ENCODE measurements at places on chromosomes 7 and 10.

GRCh38 chr10:85547460-85548023, 819.1 kb downstream of the GRID1 start:
- no peak for DNase-seq

DNA sequence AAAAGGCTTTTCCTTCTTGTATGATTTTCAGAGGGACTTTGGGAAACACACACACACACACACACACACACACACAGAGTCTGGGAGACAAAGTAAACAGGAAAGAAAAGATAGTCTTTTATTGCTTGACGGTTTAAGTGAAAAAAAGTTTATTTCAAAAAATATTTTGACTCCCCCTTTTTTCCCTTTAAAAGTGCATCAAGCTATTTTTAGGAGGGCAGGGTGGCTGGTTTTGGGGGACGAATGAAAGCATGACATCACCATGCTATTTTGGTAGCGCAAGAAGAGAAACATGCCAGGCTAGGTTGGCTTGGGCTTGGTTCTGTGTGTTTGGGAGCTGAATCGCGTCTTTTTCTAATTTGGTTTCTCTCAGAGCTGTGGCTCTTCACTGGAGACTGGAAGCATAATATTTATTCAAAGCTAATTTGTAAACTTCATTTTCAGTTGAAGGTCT, 129.2 kb downstream of the BAMBI start:
- no peak for DNase-seq

GRCh38 chr10:120221873-120222485, 235.0 kb upstream of the PLPP4 start:
- DNase-seq = no peak

DNA sequence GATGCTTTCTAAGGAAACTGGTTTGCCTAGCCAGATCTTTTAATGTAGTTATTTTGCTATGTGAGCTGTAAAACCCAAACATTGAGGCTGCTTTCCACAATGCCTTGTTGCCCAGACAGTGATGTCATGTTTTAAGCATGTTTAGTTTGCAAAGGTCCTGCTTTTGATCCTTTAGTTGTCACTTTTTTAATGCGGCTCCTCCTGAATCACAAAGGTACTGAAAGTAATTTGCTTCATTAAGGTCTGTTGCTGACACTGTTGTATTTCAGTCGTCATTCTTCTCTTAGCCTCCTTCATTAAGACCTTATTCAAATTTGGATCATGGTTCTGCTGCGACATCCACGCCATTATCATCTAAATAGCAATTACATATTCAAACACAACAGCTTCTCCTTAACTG, 10.6 kb downstream of the RPA3 start:
- no peak for DNase-seq

- DNase-seq = peak; percentile 14
Measured at GRCh38 chr10:86311906-86312305, 54.7 kb downstream of the GRID1 start.

- no peak for DNase-seq
Measured at GRCh38 chr7:30005464-30005863, 15.9 kb upstream of the SCRN1 start.

GRCh38 chr7:24963218-24963617, 16.8 kb downstream of the OSBPL3 start:
- DNase-seq = no peak

GRCh38 chr7:7569081-7569527, 2.4 kb downstream of the MIOS start:
- no peak for DNase-seq

DNA sequence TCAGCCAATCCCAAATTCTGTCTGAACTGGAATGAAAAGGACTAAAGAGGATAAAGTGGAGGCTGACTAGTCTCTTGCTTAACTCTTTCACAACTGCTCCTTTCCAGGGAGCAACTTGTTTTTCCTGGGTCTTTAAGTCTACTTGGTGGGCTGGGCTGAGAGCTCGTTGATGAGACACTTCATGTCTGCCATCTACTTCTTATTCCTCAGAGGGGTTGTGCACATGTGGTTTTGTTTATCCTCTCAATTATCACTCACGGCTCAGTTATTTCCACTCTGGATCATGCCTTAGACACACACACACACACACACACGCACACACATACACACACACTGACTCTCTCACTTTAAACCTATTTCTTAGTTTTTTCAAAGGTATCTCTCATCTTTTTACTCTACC, 298.6 kb upstream of the MTPN start:
- DNase-seq = no peak

DNA sequence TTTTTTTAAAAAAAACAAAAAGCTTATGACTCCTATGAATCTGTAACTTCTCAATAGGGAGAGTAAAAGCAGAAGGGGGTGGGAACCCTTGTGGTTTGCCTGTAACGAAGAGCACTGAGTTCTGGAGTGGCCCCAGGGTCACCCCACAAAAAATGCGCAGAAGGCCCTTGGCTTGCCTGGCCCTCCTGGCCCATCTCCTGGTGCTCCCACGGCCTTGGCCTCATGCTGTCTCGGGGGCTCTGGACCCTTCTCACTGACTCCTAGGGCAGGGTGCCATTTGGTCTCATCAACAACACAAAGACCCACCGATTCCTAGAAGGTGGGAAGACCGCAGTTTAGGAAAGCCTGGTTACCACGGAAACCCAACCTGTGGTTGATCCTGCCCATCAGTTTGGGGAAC, 40.8 kb downstream of the ZNF467 start:
- no peak for DNase-seq

DNA sequence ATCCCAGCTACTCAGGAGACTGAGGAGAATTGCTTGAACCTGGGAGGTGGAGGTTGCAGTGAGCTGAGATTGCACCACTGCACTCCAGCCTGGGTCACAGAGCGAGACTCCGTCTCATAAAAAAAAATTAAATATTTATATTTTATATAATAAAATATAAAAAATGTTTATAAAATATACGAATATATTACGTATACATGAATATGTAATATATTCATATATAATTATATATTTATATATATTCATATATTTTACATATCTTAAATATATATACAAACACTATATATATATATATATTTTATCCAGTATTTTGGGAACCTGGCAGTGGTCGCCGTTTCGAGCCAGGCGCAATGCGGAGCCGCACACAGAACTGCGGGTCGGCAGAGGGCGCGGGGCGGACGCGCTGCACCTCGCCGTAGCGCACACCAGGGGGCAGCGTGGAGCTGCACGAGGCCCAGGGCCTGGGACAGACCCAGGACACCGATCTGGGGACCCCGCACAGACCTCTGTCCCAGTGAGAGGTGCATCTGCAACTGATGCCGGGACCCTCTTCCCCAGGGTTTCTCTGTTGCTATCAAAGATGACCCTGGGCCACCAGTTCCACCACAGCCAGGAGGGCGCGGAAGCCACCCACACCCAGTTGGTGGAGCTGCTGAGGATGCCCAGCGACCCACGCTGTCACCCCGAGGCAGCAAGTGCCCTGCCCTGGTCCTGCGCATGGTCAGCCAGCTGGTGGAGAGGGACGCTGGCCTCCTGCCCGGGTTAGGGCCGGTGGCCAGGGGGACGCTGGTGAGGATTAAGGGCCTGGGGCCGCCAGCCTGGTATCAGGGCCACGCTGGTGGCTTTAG, 22.7 kb downstream of the AP5Z1 start:
- peak; percentile 86 for DNase-seq

- DNase-seq = no peak
Measured at GRCh38 chr10:71999360-72000072, 35.3 kb downstream of the CHST3 start.

DNA sequence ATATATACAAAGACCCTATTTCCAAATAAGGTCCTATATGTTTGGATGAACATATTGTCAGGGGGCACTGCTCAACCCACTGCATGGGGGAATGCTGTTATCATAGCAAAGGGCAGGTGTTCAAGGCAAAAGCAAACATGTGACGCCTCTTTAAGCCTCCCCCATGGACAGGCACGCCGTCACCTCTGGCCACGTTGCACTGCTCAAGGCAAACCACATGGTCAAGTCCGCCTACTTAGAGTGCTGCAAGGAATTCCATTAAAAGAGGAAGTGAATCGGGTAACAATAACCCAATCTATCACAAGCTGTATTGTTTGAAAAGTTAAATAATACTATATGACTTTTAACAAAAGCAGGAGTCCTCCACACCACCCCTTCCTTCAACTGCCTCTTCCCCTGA, 8.8 kb upstream of the CALD1 start:
- DNase-seq = no peak

- no peak for DNase-seq
Measured at GRCh38 chr7:12391922-12392615, 11.6 kb downstream of the VWDE start.

DNA sequence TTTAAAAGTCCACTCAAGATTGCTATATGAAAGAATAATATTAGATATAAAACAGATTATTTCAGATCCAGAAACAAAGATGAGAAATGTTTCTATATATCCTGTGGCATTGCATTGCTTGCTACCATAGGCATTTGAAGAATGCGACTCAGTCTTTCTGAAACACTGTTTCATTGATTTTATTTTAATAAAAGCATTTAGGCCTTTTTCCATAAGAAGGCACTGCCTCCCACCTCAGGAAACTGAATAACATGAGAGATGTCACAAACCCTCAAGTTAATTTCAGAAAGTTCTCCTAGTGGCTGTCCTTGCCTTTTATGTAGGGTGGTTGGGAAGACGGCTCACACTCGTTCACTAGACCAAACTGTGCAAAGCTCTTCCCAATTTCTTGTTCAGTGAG, 23.3 kb downstream of the PRPS1L1 start:
- no peak for DNase-seq

- no peak for DNase-seq
Measured at GRCh38 chr10:88281592-88282347, 301.3 kb downstream of the RNLS start.

DNA sequence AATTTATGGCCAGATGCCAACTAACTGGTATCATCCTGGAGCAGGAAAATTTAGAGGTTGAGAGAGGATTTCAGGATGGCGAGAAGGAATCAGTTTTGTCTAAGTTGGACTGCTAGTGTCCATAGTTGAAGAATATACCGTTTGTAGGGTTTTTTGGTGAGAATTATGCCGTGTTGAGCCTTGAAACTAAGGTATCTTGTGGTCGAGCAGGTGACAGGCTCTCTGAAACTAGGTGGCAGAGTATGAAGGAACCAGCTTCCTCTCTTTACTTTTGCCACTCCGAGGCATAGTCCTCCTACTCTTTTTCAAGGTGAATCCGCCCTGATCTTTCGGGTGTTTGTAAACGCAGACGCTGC, 9.7 kb downstream of the MDFIC start:
- DNase-seq = peak; percentile 74

DNA sequence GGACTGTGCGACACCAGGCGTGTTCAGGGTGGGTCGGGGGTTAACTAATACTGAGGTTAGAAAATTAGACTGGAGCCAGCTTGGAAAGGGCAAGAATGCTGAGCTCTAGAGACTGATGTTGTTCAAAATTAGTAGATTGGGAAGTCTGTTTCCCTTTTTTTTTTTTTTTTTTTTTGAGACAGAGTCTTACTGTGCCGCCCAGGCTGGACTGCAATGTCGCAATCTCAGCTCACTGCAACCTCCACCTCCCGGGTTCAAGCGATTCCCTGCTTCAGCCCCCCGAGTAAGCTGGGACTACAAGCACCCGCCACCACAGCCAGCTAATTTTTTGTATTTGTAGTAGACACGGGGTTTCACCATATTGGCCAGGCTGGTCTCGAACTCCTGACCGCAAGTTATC, 2.7 kb upstream of the CPVL start:
- no peak for DNase-seq

DNA sequence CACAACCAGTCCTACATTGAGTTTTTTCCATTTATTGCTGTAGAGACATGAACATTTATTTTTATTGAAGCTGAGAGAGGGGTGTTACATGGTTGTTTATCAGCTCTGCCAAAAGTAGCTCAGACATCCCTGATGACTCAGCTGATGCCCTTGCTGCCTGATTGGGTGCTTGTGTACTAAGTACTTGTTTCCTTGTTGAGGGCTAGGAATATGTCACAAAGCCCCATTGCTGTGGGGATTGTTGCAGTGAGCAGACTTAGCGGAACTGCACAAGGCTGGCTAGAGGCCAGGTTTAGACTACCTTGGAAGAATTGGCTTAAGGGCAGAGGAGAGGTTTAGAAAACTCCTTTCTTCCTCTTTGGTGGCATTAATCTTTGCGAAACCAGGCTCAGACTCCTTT, 110.6 kb downstream of the AUTS2 start:
- DNase-seq = no peak

GRCh38 chr10:114401195-114401791, 3.0 kb downstream of the AFAP1L2 start:
- DNase-seq = no peak

- no peak for DNase-seq
Measured at GRCh38 chr10:98080494-98080893, 50.1 kb upstream of the CRTAC1 start.

Measured in activated effector memory CD4-positive, alpha-beta T cell treated with anti-CD3 and anti-CD28 coated beads, Interleukin-2, amount 50 U/mL, for 16 hours (primary cell).